ENCODE measurements at places on chromosomes 2 and 18. TPM values are rescaled to one million over a fixed set of nuclear protein-coding genes. Genes with fewer than 3 reads are reported as not detected.
A peak's percentile ranks its signal among the peaks of the same experiment; 100 is the strongest.

The MEIS1 gene
- 119 TPM for polyA plus RNA-seq

GRCh38 chr2:3838348-3838747 is 135.0 kb downstream of the DCDC2C start:
- no peak for DNase-seq

The PDE11A gene
- polyA plus RNA-seq: 5.9 TPM

DNA sequence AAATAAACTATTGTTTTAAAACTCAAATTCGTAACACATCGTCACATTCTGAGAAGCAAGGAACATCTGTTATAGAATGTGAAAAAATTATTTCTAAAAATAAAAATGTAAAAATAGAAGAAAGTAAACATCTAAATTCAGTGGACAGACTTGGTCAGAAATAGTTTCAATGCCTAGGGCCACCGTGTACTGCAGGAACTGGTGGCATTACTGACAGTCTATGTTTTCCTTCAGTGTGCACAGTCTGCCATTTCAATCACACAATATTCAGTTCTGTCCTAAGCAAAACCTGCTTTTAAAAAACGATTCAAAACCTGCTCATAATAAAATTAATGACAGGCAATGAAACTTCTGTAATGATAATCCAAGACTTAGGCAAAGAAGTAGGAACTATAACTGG is 190.1 kb downstream of the ERBB4 start:
- no peak for DNase-seq

DNA sequence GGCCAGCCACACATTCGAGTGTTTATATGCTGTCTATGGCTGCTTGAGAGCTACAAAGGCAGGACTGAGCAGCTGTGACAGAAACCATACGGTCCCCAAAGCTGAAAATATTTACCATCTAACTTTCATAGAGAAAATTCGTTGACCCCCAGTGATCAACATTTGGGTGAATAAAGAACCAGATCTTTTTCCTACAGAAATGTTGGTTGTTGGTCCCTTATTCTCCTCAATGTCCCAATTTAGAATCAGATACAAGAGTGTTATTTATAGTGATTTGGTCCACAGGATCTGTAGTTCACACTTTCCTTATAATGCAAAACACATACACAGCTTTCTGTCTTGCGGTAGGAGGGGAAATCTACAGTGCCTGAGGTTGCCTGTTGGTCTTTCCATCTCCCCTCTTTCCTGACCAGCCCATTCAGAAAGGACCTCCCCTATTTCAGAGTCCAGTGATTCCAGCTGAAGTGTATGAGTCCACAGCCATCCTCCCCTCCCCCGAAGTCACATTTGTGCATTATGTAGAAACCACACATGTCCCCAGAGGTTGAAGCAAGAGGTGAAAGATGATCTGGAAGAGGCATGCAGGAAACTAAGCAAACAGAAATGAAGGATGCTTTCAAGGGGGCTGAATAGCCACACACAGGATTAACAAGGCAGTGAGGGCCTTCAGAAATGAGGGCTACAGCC is 61.9 kb downstream of the SPRED2 start:
- no peak for DNase-seq

GRCh38 chr2:219458996-219459395 is 24.4 kb downstream of the SPEG start:
- DNase-seq: no peak

DNA sequence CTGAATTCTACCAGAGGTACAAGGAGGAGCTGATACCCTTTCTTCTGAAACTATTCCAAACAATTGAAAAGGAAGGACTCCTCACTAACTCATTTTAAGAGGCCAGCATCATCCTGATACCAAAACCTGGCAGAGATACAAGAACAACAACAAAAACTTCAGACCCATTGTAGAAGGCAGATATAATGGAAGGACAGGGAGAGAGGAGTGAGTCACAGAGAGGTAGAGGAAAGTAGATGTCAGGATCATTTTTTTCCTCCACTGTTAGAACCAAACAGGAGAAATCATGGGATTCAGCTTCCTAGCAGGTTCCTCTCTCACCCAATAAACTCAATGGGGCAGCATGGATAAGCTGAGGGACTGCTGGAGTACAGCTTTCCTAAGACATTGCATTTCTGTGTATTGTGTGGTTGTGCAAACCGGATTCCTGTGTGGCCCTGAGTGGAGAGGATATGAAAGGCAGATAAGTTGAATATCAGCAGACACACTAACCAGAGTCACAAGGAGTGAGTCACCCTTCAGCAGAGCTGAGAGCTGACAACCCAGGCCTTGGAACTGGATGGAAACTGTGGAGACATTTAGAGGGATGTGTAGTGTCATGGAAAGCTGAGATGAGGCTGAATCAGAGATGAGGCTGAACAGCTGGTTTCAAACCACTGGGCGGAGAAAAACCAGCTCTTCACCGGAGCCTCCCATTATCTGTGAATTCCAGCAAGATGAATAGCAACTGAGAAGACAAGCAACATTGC is 60.9 kb upstream of the MMADHC start:
- DNase-seq: no peak

The TPO gene
- 0.10 TPM for polyA plus RNA-seq

- DNase-seq: no peak
Measured at GRCh38 chr18:47901624-47902362, 28.7 kb downstream of the SMAD2 start.

DNA sequence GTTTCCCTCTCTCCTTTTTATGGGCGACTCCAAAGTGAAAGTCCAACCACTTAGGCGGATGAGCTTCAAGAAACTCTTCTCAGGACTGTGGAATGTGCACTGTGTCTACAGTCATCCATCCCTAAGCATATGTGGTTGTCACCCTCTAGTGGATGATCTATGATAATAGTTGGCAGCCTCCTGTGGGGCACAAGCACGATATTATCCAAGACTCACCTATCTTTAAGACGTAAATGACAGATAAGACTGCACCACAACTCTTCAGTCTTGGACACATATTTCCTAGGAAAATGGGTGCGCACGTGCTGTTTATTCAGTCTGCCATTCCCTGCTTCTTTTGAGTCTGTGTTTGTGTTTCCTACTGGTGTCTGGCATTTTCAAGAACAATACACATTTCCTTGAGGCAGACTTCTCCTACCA is 145.5 kb upstream of the CTAGE1 start:
- DNase-seq: peak; percentile 57

The ST6GAL2 gene
- 29.4 TPM for polyA plus RNA-seq

GRCh38 chr18:837922-838321 is 25.9 kb upstream of the YES1 start:
- no peak for DNase-seq

GRCh38 chr18:46299465-46300008 is 195.4 kb downstream of the HAUS1 start:
- no peak for DNase-seq

The C1GALT1C1L gene
- polyA plus RNA-seq: 3.6 TPM

The DYNAP gene
- polyA plus RNA-seq: not detected

GRCh38 chr2:46866770-46867246 is 48.8 kb downstream of the MCFD2 start:
- DNase-seq: no peak

DNA sequence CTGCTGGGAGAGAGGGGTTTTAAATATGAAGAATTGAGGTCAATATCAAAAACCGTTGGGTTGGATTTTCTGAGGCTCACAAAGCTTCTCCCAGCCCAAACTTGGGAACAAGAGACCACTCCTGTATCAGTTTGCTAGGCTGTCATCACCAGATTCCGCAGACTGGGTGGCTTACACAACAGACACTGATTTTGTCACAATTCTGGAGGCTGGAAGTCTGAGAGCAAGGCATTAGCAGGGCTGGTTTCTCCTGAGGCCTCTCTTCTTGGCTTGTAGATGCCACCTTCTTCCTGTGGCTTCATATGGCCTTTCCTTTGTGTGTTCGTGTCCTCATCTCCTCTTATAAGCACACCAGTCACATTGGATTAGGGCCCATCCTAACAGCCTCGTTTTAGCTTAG is 122.9 kb upstream of the COPS8 start:
- DNase-seq: no peak

GRCh38 chr2:206245265-206245672 is 29.2 kb upstream of the ZDBF2 start:
- DNase-seq: no peak

The RAD51AP2 gene
- 0.20 TPM for polyA plus RNA-seq

DNA sequence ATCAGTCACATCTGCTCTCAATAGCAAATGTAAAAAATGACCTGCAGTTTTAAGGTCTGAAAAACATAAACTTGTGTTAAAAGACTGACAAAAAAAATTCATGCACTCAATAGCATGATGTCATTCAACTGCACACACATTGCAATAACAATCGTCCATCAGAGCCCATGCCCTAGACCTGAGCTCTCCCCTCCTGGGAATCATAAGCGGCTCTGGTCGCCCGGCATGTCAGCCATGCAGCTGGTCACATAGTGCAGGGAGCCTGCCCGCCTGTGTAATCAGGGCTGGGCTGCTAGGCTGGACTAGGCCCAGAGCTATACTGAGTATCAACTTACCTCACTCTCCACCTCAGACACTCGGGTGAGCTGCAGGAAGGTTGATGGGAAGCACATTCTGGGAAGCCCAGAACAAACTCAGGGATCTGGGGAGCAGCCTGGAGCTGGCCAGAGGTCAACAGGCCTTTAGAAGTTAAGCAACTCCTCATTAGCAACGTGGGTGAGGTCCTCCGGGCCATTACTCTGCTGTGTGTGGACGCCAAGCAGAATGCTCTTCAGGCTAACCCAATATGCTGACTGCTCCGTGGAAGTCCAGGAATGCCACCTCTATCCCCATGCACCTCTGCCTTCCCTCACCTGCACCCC is 165.5 kb downstream of the TTC32 start:
- DNase-seq: no peak

The SNTG2 gene
- 2.4 TPM for polyA plus RNA-seq

- DNase-seq: no peak
Measured at GRCh38 chr18:52933356-52933755, 593.4 kb downstream of the DCC start.

DNA sequence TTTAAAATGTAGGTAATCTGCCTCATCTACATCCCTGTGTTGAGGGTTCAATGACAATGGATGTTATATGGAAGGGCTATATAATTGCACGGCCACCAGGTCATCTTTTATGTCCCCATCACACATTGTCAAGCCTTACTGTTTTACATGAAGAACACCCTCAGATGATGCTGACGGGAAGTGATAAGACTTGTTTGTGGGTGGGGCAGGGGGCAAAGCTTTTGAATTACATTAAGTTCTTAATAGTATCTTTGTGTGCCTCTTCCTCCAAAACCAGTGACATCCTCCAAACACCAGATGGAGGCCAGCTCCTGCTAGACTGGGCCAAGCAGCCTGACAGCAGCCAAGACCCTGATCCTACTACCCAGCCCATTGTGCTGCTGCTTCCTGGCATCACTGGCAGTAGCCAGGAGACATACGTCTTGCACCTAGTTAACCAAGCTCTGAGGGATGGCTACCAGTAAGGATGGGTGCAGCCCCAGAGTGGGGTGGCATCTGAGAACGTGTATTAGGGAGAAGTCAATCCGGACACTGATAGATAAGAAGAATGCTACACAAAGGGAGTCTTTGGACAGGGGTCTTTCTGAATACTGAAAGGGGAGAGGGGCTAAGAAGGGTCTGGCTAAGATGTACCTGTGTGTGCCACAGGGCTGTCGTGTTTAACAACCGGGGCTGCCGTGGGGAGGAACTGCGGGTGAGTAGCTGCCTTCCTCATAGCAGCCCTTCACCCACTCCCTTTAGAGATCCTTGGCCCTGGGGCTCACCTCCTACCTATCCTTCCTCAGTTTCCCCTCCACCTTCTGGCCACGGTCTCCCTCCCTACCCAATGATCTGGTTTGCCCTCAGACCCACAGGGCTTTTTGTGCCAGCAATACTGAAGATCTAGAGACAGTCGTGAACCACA is 5.3 kb downstream of the ABHD1 start:
- DNase-seq: no peak

DNA sequence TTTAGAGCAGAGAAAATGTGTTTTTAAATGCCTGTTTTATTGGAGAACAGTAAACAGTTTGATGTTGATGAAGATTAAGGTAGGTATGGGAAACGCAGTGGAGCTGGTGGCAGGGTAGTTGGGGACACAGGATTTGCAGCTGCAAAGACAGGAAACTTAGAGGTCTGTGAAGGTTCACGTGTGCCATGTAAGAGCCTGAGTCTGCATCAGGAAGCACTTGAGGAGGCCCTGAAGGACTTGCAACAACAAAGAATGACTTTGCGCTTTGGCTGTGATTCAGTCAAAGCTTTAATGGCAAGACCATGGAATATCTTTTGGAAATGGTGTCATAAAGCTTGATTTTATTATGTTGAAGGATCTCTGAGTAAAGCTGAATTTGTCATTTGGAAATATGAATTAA is 347.6 kb upstream of the KCNJ3 start:
- DNase-seq: no peak
